ENCODE measurements at places on chromosomes 4 and X.

GRCh38 chr4:20840648-20841190 lies 140.5 kb downstream of the PACRGL start:
- no peak for DNase-seq

- no peak for DNase-seq
Observed at GRCh38 chrX:13717700-13718472, 16.5 kb downstream of the TRAPPC2 start.

DNA sequence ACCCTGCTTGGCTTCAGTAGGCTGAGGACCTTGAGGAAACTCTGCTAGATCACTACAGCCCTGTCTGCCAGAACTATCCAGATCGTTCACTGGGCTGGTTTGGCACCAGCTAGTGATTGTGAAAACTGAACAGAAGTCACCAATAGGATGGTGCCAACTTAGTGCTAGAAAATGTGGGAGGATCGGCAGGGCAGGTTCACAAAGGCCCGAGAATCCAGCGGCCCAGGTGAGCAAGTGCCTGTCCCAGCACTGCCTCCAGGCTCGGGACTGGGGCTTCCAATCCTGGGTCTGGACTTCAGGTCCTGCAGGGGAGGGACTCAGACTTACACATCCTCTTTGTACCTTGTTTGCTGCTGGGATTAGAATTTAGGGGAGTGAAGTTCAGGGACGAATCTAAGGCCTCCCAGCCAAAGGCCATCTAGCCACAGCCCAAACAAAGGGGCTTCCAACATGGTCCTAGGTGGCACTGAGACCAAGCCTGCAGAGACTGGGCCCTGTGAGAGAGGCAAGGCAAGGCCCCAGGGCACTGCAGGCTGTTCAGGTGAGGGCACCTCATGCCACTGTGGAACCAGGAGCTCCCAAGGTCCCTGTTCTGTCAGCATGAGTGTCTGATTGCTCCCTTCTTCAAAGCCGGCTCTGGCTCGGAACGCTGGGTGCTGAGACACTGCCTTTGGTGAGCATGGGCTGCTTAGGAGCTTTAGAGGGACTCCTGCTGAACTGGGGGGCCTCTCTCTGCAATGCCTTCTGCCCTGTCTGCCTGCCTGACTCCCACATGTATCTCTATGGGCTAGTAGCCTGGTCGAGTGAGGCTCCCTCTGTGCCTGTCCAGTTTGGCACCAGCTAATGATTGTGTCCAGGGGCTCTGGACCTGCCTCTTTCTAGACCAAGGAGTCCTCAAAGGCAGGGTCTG lies 20.7 kb upstream of the ZNF185 start:
- no peak for DNase-seq

GRCh38 chr4:163395055-163395454 lies 51.4 kb downstream of the NPY5R start:
- no peak for DNase-seq

DNA sequence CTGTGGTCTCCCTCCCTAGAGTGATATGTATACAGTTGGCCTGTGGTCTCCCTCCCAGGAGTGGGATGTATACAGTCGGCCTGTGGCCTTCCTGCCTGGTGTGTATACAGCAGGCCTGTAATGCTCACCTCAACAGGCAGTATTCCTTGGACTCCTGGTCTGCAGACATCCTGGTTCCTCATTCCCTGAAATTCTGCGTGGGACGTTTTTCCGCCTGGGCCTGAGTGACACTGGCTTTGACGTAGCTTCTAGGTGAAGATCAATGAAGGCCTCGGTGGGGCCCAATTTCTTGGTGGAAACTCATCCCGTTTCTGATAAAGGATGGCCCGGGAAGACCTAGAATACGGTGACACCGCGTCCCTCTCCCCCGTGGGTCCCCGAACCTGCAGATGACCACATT lies 98.7 kb upstream of the PPP2R3B start:
- DNase-seq = no peak

GRCh38 chrX:70979136-70979762 lies 48.4 kb upstream of the SLC7A3 start:
- no peak for DNase-seq

GRCh38 chrX:20019672-20020365 lies 29.0 kb upstream of the BCLAF3 start:
- DNase-seq = no peak

DNA sequence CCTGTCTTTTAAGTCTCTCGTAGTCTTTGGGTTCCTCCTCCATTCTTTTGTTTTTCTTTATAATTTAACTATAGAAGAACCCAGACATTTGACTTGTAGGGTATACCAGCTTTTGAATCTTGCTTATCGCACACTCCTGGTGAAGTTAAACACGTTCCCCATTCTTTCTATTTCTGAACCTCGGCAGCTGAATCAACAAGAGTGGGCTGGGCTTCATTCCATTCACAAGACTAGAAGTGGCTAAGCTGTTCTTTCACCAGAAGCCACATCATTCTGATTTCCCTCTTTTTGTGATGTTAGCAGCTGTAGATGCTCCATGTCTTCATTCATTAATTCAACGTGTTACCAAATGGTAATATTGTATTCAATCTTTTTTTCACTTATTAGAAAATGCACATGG lies 167.9 kb downstream of the CORIN start:
- no peak for DNase-seq

- DNase-seq = no peak
Observed at GRCh38 chrX:39648548-39649254, 449.1 kb downstream of the BCOR start.

DNA sequence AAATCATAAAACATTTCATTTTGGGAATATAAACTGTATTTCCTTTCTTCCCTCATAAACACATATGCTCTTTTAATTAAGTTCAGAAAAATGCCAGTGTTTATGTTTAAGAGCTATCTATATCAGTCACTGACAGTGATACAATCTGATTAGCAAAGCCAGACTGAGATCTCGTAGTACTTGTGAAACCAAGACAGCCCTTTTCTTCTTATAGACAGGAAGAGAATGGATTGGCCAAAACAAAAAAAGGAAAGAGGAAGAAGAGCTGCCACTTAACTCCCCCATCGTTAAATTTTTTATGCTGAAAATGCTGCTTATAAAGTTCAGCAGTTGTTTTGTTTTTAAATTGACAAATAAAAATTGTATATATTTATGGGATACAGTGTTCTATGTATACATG lies 87.4 kb downstream of the PLAC1 start:
- DNase-seq = no peak

GRCh38 chr4:150250293-150250997 lies 172.2 kb downstream of the DCLK2 start:
- DNase-seq = no peak

- DNase-seq = no peak
Observed at GRCh38 chr4:665751-666435, 8.2 kb downstream of the ATP5ME start.

- DNase-seq = no peak
Observed at GRCh38 chr4:188719794-188720193, 580.6 kb downstream of the TRIML1 start.

GRCh38 chr4:98148856-98149255 lies 5.6 kb upstream of the STPG2 start:
- no peak for DNase-seq

- DNase-seq = no peak
Observed at GRCh38 chr4:140637836-140638235, 69.1 kb upstream of the UCP1 start.

DNA sequence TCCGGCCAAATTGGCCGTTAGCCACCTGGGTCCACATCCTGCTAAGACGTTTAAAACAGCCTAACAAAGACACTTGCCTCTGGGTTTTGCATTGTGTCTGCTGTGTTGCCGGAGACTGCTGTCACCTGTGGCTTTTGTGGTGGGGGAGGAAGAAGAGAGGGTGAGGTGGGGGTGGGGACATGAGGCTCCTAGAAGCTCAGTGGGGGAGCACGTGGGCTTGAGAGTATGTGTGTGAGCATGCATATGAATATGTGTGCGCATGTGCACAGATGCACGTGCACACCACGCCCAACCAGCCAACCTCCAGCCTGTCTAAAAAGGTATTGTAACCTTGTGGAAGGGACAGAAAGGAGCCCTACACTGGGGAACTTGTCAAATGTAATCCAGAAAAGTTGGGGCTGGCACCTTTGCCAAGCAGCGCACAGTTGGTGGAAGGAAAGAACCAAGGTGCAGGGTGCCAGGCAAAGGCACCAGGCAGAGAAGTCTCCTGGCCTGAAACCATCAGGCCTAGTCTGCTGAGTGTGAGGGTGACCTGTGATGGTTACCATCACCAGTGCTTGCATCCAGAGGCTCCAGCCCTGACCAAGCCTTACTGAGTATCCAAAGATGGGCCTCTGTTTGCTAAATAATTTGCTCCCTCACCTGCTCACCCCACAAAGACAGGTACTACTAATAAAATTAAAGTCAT lies 10.1 kb upstream of the SASH3 start:
- DNase-seq = peak; percentile 54

DNA sequence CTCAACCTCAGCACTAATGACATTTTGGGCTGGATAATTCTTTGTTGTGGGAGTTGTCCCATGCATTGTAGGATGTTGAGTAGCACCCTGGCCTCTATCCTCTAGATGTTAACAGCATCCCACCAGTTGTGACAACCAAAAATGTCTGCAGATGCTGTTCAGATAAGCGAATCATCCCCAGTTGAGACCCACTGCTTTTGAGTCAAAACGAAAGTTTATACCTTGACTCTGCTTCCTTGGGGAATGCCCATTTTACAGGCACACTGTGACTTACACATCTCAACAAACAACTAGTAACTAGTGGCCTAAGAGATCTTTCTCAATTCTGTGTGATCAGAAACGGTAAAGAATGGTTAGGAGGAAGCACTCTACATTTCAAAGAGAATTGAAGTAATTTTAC lies 37.0 kb downstream of the SEPSECS start:
- DNase-seq = no peak

Data from central memory CD8-positive, alpha-beta T cell (primary cell).